ENCODE measurements at places on chromosomes 12 and 14. TPM values are rescaled to one million over a fixed set of nuclear protein-coding genes. Genes with fewer than 3 reads are reported as not detected.
A peak's percentile ranks its signal among the peaks of the same experiment; 100 is the strongest.

Gene C12orf54
- not detected for total RNA-seq

Gene PDE3A
- 7.7 TPM for total RNA-seq

Gene KRT3
- total RNA-seq, result not detected

DNA sequence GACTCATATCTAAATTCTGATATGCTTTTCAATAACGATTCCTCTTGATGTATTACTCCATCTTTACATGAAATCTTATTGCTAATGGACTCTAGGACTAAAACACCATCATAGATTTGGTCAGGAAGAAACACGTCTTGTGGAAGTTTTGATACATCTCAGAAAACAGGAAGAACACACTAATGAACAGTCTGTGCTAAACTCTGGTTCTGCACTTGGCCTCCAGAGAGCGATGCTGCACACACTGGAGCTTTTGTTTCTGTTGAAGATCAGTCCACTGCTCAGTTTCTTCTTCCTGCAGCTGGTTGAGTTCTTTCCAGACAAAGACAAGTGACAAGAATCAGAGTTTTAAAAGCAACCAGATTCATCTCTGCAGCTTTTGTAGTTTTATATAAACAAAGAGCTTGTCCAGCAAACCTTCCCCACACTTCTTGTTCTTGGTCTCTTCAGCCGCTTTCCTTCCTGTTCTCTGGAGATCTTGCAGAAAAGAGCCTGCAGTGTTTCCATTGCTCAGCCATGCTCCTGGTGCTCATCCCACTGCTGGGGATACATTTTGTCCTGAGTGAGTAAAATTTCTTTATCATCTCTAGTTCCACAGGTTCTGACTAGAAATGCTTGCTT is 229.1 kb upstream of the OR4E1 start:
- no peak for DNase-seq

- no peak for DNase-seq
Measured at GRCh38 chr12:4044101-4044500, 170.9 kb upstream of the PARP11 start.

DNA sequence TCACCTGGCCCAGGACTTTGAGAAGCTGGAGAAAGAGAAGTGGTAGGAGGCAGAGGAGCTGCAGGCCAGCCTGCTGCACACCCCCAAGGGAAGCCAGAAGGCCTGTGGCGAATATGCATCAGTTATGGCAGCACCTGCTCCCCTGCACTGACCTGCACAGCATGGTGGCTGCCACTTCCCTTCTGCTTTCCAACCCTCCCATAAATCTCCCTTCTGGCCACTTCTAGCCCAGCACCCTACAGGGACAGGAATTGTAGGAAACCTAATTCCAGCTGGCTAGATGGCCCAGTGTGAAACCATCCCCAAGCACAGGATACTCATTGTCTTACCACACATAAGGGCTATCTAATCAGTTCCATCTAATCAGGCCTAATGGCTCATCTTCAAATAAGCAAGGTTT is 136.3 kb downstream of the TBX3 start:
- no peak for DNase-seq

- DNase-seq, result peak; percentile 35
Measured at GRCh38 chr12:8890313-8891085, 23.8 kb upstream of the PHC1 start.

GRCh38 chr12:131827961-131828534 is at the start of gene MMP17:
TSS of gene MMP17 (plus strand) at chr12:131828393. CDS start at chr12:131828495, 102 bp downstream.
- DNase-seq, result peak; percentile 41

DNA sequence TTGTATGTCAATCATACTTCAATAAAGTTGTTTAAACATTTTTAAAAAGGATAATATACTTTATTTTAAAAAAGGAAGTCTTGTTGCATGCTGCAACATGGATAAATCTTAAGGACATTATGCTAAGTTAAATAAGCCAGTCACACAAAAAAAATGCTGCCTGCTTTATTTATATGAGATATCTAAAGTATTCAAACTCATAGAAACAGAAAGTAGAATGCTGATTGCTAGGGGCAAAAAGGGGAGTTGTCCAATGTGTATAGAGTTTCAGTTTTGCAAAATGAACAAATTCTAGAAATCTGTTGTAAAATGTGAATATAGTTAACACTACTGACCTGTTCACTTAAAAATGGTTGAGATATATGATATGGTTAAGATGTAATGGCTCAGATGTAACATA is 8.7 kb downstream of the KLRC4 start:
- DNase-seq, result no peak

Measured in uterus (tissue), 4 donors.